ENCODE measurements at places on chromosomes 16 and 17.

DNA sequence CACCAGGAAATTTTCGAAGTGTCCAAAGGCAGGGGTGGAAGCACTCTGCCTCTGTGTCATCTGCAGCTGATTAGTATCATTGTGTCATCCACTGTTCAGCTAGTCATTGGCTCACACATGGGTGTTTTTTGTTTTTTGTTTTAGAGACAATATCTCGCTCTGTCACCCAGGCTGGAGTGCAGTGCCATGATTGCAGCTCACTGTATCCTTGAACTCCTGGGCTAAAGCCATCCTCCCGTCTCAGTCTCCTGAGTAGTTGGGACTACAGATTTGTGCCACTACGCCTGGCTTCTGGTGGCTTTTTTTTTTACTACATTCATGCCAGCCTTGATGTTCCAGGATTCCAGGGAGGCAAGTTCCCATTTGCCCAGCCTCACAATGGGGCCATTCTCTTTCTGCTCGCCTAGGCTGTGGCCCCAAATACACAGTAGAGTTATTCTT, 32.5 kb upstream of the MYO18A start:
- no peak for DNase-seq

DNA sequence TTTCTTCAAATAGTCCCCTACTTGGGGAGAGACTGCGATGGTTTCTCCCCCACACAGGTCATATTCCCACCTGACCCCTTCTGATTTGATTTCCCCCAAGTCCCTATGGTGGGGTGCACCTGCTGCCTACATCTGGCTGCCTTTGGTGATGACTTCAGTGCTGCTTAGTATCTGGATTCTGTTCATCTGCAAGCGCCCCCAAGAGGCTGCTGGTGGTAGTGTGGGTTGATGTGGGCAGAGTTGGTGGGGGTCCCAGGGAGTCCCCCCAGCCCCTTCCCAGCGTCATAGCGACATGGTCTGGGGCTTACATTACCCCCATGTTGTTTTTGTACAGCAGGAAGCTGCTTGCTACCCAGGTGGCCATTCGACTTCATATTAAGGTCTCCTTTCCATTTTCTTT, 99.2 kb downstream of the NTN1 start:
- DNase-seq = no peak

- no peak for DNase-seq
Measured at GRCh38 chr17:27296428-27296979, 2.6 kb downstream of the WSB1 start.

- peak; percentile 38 for DNase-seq
Measured at GRCh38 chr16:21708533-21709115, 44.9 kb downstream of the OTOA start.

DNA sequence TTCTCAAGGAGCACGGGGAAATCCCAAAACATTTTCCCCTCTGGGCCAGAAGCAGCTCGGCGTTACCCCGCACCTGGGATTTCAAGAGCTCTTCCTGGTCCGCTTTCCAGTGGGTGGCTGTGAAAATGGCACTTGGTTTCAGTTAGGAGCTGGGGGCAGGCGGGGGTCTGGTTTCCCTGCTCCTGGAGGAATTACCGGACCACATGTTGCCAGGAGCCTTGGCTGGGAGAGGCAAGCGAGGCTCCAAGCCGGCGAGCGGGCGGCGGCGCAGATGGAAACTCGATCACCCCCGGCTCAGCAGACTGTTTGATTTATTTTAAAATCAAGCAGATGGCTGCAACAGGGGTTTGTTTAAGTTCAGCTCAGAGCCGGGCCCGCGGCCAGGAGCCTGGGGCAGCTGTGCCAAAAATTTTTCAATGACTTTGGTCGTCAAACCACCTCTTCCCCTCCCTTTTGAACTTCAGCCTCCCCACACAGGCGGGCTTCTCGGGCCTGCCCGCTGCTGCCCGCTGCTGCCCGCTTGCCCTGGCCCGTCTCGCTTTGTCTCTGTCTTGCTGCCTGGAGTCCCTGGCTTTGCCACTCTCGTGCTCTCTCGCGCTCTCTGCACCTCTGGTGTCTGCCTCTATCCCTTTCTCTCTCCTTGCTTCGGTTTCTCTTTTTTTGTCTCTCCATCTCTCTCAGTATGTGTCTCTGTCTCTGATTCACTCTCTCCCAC, 108.0 kb upstream of the CIBAR2 start:
- peak; percentile 37 for DNase-seq

- DNase-seq = peak; percentile 50
Measured at GRCh38 chr17:17236295-17237025, 508 bp downstream of the FLCN start.

DNA sequence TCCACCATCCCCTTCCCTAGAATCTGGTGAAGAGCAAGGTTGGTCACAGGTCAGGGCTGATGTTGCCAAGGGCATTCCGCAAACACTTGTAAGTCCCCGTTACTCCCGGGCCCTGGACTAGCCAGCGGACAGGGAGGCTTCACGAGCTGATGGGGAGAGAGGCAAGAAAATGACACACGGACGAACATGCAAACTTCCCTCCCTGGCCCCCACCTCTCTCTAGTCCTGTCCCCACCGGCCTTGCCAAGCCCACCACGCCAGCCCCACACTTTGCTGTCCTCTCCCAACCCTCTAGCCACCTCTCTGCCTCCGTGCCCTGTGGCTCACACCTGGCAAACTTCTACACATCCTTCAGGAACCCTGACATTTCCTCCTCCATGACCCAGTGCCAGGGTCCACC, 54.8 kb downstream of the RPH3AL start:
- DNase-seq = no peak

DNA sequence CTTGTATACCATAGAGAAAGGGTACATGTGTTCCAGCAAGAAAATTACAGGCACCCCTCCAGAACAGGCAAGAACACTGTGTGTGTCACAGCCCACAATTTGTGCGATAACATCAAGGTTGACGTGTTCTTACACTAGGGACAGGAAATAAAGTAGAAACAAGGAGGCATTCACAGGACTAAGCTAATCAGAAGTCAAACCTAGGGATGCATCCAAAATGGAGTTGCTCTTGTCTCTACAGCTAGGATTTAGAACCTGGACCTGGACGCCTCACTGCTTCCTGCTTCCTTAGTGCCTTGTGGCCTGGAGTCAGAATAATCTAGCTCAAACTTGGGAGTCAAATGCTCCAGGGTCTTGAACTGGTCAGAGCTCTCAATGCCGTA, 41.3 kb downstream of the GINS3 start:
- no peak for DNase-seq

- no peak for DNase-seq
Measured at GRCh38 chr17:44651228-44651627, 5.0 kb upstream of the MEIOC start.

DNA sequence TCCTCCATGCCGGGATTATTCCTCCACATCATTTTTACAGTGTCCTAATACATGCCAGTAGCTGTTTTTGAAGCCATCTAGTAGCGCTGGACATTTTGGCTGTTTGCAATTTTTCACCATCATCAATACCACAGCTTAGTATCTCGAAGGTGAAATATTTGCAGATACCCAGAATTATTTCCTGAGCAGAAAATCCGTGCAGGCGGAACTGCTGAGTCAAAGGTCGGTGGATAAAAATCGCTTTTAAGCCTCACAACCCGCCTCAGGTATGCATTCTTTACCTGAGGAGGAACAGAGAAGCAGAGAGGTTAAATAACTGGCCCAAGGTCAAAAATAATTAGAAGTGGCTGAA, 584 bp upstream of the TNRC6A start:
- DNase-seq = no peak

DNA sequence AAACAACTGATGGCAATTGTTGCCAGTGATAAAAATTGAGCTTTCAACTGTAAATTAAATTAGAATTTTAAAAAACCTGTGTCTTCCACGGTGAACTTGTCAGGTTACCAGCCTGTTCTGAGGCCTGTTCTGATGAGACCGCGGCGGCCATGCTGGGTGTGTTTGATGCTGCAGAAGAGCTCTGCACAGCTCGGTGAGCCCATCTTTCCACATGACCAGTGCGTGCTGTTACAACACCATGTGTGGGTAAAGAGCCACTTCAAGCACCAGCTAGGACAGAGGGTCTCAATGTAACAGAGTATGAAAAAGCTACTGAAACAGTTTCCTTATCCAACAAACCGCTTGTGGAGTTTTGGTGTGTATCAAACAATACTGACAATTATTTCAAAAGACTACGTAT, 48.5 kb downstream of the RPTOR start:
- no peak for DNase-seq

DNA sequence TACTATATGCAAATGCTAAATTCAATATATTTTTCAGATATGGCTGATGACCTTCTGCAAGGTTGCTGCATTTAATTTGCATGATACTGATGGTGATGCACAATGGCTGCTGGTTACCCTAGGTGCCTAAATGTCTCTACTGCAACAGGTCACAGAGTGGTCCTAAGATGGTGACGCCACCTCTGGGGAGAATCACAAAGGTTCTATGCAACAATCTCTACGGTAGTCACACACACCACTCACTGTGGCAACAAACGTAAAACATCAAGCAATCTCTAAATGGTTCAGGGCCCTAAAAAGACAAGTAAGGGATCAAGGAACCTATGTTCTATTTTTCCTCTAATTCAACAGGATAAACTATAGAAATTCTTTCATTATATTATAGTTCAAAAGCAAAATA, 293.3 kb downstream of the CEP112 start:
- peak; percentile 63 for DNase-seq

GRCh38 chr17:9842057-9842758, 16.5 kb downstream of the GLP2R start:
- DNase-seq = no peak

DNA sequence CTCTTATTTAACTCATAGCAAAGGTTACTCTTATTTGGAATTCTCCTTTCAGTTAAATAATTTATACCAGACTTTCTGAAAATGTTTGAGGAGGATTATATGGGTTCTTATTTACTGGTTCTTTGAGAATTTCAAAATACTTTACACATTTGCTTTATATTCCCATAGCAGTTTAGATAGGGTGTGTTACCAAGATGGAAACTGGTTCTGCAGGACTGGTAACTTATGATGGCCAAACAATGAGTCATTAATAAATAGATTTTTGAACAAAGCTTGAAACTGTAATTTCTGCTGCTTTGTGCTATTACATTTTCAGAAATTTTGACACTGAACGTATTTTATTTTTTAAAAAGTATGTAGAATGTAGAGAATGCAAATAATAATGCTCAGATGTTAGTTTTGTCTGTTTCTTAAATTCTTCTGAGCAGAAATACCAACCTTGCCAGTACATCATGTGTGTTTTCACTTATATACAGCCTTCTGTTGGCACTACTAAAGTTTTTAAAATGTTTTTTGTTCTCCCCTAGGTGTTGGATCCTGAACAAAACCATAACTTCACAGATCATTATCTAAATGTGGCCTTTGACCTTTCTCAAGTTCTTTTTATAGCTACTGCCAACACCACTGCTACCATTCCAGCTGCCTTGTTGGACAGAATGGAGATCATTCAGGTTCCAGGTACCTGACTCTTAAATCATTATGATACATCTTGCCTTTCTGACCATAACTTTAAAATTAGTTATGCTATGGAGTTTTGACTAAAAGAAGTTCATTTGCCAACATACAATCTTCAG, 48.3 kb upstream of the ABCC11 start:
- DNase-seq = no peak

DNA sequence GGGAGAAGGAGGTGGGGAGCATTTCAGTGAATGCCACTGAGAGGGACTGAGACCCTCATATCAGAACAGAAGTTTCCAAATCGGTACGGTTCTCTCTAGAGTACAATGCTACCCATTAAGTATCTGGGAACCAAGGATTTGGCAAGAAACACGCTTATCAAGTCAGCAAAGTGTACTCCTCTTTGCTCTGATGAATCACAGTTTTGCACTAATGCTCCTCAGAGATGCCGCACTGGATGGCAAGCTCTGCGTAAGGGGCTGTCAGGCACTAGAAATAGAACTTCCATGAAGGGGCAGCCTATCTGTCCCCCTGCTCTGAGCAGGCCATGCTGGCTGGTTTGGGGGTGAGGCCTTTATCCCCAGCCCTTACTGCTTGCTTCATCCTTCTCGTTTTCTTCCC, 4.8 kb upstream of the ABCC12 start:
- DNase-seq = no peak

DNA sequence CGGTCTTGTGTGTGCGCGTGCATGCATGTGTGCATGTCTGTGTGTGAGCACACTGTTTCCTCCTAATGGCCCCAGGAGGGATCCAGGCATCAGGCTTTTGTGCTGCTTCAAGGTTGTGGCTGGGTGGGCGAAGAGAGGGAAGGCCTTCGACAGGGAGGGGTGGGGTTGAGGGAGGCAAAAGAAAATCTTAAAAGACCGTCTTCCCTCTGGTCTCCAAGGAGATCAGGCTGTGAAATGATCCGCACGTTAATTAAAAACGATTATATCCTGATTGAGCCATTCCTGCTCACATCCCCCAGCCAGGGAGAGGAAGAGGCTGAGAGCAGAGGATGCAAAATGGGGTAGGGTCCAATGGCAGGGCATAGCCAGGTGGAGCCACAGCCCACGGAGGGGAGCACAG, 46.9 kb downstream of the RAI1 start:
- no peak for DNase-seq

GRCh38 chr17:38450557-38451029, 22.3 kb downstream of the ARHGAP23 start:
- no peak for DNase-seq

GRCh38 chr17:1786708-1787107, 24.8 kb downstream of the SERPINF1 start:
- DNase-seq = no peak

DNA sequence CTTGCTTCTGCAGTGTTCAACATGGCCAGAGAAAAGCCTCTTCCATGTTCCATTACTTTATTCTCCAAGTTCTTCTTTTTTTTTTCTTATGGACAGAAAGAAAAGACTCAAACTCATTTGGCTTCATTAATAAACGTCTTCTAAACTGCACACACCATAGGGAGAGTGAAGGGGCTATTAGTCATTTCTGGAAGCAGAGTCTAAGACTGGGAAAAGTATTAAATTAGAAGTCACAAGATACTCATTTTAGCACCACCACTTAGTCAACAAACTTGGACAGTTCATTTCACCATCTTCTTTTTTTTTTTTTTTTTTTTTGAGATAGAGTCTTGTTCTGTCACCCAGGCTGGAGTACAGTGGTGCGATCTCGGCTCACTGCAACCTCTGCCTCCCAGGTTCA, 52.8 kb downstream of the NOL11 start:
- no peak for DNase-seq

DNA sequence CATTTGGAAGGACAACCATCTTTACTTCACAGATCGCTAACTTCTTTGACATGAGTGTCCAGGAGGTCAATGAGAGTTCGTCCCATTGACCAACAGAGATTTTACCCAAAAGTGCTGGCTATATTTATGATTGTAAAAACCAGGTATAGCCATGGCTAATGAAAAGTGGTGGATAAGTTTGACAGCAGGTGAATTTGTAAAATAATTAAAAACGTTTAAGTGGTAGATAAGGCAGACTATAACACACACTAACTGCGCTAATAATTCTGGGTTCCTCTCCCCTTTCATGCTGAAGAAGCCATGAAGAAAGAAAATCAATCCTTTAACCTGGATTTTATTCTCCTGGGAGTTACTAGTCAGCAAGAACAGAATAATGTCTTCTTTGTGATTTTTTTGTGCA, at the start of gene OR1A2:
Gene OR1A2 (plus strand): TSS at position 301 of the 400 bp plus-strand sequence. CDS start 0 bp downstream, at position 301.
- no peak for DNase-seq

- no peak for DNase-seq
Measured at GRCh38 chr16:53736297-53736696, 32.3 kb downstream of the FTO start.
